ENCODE measurements at places on chromosomes 12 and 14.

DNA sequence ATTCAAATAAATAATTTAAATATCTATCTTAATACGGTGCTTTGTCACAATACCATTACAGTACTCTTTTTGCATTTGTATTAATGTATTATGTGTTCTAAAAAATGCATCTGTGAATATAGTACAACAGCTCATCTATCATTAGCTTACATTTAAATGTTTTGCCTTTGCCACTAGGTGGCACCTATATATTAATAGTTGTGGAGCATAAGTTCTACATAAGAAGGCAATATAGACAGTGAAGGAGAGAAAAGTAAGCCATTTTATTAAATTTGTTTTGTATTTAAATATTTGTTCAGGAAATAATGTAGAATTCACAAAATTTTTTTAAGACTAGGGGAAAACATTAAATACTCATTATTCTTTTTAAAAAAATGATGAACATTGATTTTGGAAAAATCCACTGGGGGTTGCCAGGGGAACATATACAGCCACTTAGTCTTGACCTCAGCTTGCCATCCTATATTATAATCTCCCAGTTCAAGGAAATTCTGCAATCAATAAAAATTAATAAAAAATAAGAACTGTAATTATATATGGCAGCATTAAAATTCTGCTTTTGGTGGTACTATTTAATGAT lies 9.8 kb downstream of the CCER1 start:
- no peak for DNase-seq

GRCh38 chr14:23067847-23068788 lies 10.8 kb upstream of the CDH24 start:
- DNase-seq = no peak

DNA sequence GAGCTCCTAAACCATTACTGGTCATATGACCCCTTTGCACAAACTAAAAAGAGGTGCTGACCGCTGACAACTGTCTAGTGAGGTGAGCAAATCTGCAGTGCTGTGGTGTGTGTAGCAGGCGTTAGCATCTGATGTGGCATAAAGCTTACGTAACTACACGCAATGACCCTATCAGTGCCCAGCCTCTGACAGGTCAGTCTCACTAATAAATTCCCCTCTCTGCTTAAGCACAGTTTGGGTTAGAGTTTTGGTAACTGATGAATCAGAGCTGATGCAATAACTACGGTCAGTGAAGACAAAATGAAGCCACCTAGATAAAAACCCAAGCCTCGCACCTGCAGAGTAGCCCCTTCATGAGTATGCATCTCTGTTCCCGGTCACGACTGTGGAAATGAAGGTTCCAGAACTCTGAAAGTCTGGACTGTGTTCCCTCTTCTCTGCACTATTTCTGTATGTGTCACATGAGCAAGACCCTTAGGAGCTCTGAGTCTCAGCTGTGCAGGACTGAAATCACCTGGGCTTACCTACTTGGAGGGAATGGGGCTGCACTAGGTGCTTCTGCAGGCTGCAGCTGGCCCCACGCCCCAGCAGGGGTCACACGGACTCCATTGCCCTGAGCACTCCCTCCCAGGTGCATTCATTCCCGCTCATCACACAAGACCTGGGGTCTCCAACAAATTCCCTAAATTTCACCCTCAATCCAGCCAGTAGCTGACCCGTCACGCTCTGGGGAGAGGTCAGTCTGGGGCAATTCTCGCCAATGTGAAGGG lies 54.4 kb downstream of the RIMBP2 start:
- no peak for DNase-seq

DNA sequence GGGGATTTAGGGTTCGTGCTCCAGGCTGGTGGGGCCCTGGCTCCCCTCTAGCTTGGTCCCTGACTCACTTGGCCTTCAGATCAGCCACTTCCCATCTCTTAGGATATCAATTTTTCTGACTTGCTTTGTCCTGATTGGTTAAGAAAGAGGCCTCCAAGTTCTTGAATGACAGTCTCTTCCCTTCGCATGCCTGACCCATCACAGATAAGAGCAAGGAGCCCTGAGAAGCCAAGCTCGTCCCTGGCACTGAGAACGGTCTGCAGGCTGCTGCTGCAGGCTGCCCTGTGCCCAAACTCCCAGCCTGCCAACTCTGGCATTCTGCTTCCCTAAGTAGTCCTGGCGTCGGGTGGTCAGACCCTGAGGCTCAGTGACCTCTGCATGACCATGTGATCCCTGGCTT lies 794 bp upstream of the LRTM2 start:
- DNase-seq = no peak

DNA sequence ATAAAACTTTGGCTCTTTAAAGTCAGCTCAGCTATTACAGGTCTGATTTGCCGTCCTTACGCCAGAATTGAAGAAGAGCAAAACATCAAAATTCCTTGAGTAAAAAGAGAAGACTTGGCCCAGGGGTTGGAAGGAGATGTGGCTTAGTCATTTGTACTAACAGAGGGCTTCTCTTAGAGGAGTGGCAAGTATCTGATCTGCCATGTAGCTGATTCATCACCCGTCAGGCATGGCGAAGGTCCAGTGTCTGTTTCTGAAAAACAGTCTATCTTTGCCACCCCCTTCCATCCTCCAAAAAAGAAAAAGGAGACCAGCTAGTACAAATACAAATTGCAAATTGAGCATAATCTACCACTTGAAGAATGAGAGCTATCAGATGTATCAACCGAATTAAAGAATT lies 91.9 kb downstream of the RAD52 start:
- DNase-seq = no peak

- DNase-seq = no peak
Measured at GRCh38 chr12:123717350-123717749, 5.2 kb downstream of the ATP6V0A2 start.

- no peak for DNase-seq
Measured at GRCh38 chr12:117686911-117687377, 281.8 kb downstream of the KSR2 start.

DNA sequence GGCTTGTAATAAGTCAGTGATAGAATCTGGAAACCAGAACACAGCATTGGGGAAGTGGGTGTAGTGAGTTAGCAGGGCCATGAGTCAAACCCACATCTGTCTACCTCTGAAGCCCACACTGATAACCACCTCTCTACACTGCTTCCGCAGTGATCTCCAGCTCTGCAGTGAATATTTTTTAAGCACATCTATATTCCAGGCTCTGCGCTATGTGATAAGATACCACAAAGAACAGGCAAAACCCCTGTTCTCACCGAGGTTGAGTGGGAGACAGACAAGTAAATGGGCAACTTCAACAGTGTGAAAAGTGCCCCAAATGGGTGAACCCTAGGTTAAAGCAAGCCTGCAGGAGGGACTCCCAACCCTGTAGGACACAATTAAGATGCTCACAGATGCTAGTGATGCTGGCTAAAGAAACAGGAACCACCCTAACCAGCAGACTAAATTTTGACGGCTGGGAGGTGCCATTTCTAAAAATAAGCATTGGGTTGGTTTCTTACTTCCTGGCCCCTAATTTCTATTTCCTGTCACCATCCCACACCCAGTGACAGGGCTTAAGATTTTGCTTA lies 375.0 kb downstream of the DPF3 start:
- DNase-seq = no peak

DNA sequence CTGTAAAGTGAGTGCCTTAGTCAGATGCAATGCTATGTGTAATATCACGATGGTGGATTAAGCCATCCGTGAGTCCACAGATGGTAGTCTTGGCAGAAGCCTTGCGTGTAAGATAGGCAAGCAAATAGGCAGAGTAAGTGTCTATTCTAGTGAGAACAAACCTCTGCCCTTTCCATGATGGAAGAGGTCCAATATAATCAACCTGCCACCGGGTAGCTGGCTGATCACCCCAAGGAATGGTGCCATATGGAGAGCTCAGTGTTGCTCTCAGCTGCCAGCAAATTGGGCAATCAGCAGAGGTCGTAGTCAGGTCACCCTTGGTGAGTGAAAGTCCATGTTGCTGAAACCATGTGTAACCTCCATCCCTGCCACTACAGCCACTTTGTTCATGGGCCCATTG lies 371.2 kb upstream of the LRFN5 start:
- DNase-seq = no peak

GRCh38 chr14:71311061-71311460 lies 403.8 kb downstream of the PCNX1 start:
- no peak for DNase-seq

GRCh38 chr12:115866909-115867525 lies 410.5 kb downstream of the MED13L start:
- no peak for DNase-seq

DNA sequence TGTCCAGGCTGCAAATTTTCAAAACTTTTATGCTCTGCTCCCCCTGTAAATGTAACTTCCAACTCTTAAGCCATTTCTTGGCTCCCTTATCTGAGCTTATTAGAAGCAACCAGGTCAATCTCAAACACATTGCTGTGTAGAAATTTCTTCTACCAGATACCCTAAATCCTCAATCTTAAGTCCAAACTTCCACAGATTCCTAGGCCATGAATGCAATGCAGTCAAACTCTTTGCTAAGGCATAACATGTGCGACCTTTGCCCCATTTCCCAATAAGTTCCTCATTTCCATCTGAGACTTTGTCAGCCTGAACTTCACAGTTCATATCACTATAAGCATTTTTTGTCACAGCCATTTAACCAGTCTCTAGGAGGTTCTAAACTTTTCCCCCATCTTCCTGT lies 64.5 kb downstream of the TMTC3 start:
- no peak for DNase-seq

DNA sequence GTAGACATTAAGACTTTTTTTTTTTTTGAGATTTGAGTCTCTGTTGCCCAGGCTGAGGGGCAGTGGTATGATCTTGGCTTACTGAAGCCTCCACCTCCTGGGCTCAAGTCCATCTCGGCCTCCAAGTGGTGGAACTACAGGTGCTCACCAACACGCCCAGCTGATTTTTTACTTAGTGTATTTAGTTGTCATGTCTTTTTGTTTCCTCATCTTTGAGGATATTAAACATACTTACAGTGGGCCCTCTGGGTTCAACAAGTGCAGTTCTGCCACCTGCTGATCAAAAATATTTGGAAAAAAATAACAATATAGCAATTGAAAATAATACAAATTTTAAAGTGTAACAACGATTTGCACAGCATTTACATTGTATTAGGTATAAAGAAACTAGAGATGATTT lies 4.4 kb upstream of the B4GALNT1 start:
- DNase-seq = no peak

DNA sequence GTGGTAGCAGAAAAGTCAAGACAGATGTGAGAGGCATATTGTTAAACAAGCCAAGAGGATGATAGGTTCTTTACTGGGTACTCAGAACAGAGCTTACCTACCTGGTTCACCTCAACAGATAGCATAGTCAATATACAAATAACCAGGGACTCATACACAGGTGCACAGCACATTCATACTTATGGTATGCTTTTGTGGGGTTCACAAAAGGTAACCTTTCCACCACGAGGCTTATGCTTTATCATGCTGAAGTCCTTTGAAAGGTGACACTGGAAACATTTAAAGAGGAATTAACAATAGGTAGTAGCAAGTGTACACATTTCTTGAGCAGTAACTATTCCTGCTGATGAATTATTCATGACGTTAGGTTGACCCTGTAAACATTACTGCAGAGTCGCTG lies 42.2 kb upstream of the MBIP start:
- DNase-seq = no peak

- DNase-seq = peak; percentile 16
Measured at GRCh38 chr12:22101749-22102243, 55.8 kb downstream of the CMAS start.

DNA sequence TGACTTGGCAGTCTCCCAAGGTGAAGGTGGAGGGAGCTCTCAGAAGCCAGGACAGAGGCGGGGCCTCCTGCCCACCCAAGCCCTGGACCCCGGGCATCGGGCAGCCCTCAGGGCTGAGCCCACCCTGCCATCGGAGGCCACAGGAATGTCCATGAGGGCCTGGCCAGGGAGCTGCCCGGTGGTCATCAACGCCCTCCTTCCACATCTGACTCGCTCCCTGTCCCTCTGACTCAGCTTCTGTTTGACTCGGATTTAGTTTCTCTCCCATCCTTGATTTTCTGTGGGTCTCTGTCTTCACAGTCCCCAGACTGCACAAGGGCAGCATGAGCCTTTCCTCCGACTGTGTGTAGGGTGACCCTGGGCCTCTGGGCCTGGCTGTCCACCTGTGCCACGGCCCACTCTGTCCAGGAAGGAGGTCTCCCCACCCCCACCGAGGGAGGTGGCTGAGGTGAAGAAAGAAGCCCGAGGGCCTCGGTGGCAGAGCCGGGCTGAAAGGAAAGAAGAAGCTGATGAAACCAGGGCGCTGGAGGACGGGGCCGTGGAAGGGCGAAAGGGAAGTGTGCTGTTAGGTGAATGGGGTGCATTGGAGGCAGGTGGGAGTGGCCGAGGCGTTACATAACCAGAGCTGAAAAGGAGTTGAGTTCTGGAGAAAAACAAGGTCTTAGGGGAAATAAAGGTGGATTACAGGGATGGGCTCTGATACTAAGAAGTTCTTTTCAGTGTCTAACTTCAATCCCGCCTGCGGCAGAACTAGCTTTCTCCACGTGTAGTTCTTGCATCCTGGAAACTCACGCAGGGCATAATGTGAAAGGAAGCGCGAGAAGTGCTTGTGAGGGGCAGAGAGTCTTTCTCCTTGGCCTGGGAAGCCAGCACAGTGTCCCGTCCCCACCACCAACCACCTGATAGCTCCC lies 16.7 kb upstream of the TMEM106C start:
- no peak for DNase-seq

GRCh38 chr14:29446971-29447370 lies 480.7 kb downstream of the PRKD1 start:
- DNase-seq = no peak

GRCh38 chr14:90242444-90242843 lies 13.9 kb upstream of the PSMC1 start:
- DNase-seq = no peak

- no peak for DNase-seq
Measured at GRCh38 chr12:5593086-5593485, 161.2 kb downstream of the NTF3 start.

DNA sequence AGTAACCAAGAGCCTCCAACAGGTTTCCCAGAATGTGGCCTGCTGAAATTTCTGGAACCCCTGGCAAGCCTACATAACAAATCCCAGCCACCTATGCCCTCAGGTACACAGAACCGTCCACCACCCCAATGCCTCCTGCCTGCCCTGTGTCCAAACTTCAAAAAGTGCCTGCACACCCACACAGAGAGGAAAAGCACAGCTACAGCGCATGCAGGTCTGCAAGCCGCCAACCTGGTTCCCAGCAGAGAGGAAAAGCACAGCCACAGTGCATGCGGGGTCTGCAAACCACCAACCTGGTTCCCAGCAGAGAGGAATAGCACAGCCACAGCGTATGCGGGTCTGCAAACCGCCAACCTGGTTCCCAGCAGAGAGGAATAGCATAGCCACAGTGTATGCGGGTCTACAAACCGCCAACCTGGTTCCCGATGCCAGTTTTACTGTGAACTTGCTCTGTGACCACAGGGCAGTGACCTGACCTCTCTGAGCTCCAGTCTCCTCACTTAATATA lies 113.5 kb downstream of the SCARB1 start:
- DNase-seq = no peak

DNA sequence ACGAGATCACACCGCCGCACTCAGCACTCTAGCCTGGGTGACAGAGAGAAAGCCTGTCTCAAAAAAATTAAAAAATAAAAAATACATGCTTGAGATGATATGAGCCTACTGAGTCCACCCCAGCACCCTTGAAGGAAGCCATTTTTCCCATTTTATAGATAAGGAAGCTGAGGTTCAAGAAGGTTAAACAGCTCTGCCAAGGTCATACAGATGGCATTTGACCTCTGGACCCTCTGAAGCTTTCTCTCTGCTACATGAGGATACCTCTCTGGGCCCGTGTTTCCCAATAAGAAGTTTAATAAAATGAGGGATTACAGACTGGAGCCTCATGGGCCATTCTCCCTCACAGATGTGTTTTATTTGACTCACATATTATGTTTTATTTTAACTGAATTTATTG lies 53.9 kb upstream of the PNMA1 start:
- DNase-seq = no peak

Data from activated naive CD4-positive, alpha-beta T cell treated with anti-CD3 and anti-CD28 coated beads, Interleukin-2, amount 50 U/mL, for 72 hours (primary cell).